Thyroid gland (tissue), 4 donors: ENCODE measurements at places on chromosomes 3 and 15. TPM values are rescaled to one million over a fixed set of nuclear protein-coding genes. Genes with fewer than 3 reads are reported as not detected.

The PSMD2 gene
- total RNA-seq: 194 TPM

The NMB gene
- total RNA-seq: 29.4 TPM

DNA sequence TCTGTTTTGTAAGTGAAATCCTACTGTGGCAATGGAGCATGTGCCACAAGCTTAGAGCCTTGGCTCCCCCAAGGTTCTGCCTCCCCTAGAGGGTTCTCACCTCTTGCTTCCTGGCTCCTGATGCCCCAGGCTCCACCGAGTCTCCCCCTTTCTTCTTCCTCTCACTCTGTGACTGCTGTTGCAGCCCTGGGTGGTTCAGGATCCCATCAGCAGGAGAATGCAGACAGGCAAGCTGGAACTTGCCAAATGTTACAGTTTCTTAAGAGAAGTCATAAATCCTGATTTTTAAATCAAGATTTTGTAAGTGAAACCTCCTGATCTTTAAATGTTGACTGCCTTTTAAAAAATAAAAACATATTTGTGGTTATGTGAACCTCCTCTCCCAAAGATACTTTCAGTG is 133.9 kb downstream of the CCNL1 start:
- DNase-seq: no peak

DNA sequence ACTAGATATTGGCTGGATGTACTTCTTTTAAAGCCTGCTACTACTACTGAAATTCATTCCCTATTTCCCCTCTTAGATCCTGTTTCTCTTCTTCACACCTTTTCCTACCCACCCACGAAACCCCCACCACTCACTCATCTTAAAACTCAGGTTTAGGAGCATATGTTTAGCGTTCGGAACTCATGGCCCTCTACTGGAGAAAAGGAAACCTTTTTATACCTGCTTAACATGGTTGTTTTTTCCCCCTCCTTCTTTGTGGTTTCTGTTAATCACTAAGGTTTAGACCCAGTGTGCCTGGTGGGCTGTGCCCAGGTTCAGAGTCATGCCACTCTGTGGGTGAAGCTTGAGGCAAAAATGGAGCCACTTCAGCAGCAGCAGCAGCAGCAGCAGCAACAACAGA is 2.6 kb downstream of the ARID3B start:
- DNase-seq: no peak

DNA sequence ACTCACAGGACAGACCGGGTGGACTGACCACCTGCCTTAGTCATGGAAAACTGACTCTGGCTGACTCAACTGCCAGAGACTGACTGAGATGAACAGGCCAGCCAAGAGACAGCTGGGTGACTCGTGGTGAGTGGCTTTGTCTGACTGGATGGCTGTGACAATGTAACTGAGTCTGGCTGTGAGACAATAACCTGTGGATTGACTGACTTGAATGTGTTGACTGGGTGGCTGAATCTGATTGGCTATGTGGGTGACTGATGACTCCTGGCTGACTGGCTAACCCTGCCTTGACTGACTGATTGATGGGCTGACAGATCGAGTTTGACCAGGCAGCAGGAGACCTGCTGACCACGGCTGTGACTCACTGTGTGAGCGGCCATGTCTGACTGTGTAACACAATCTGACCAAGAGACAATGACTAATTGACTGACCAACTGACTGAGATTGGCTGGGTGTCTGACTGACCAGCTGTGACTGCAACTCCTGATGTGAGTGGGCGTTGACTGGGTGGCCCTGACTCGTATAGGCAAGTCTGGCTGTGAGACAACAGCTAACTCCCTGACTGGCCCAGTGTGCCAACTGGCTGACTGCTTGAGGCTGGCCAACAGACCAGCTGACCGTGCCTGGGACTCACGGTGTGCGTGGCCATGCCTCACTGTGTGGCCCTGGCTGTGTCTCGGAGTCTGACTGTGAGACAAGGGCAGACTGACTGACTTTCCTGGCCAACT is 509.1 kb downstream of the SHQ1 start:
- peak; percentile 9 for DNase-seq

GRCh38 chr3:151268267-151269235 is 9.8 kb downstream of the P2RY14 start:
- no peak for DNase-seq

- no peak for DNase-seq
Observed at GRCh38 chr3:67349551-67350174, 304.7 kb downstream of the SUCLG2 start.

DNA sequence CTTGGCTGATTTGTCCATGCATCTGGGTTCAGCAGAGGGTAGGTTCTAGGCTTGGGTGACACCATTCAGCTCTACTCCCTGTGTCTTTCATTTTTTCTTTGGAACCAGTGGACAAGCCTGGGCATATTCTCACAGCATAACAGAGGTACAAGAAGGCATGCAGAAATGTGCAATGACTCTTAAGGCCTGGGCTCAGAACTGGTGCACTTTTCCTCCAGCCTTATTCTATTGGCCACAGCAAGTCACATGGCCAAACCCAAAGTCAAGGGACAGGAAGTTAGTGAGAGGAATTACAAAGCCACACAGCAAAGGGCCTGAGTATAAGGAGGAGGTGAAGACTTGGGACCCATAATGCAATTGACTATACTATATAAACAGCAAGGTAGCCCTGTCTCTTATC is 200.9 kb upstream of the CTDSPL start:
- DNase-seq: no peak

The DPPA2 gene
- total RNA-seq: not detected

The P2RY13 gene
- total RNA-seq: 1.1 TPM

DNA sequence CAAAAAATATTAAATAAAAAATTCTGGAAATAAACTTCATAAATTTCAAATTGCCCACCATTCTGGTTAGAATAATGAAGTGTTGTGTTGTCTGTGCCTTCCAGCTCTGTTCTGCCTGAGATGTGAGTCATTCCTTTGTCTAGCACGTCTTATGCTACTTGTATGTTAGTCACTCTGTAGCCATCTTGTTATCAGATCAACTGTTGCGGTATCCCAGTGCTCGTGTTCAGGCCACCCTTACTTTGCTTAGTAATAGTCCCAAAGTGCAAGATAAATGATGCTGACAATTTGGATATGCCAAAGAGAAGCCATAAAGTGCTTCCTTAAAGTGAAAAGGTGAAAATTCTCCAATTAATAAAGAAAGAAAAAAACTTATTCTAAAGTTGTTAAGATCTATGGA is 527.5 kb downstream of the NAALADL2 start:
- no peak for DNase-seq

The MST1R gene
- total RNA-seq: 1.7 TPM

The C15orf62 gene
- total RNA-seq: 0.22 TPM

DNA sequence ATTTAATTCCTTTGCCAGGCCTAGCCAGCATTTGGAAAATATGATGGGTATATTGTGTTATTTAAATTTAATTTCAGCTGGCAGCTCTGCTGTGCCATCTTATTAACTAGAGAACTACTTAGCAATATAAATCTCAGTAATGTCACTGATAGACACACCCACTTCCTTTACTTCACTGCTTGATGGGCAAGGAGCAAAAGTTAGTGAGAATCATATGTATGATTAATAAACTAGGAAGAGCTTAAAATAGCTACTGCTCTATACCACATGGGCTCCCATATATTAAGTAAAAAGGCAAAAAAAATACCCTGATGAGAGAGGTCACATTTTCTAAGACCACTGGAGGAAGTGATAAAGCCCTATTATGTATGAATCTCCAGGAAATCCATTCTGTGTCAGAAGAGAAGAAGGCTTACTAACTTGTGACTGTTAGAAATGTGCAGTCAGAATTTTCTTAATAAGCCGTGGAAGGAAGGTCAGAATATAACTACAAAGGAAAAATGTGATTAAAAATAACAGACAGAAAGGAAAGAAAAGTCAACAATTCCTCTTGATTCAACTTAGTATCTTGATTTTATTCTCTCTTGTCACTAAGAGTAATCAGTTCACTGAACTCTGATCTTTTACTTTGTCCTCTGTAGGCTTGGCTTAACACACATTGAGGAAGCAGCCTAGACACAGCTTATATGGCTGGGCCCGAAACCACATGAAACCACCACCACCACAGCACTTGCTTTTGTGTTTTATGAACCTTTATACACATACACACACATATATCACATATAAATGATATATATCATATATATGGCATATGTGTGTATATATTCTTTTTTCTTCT is 1233.9 kb upstream of the ALCAM start:
- no peak for DNase-seq

DNA sequence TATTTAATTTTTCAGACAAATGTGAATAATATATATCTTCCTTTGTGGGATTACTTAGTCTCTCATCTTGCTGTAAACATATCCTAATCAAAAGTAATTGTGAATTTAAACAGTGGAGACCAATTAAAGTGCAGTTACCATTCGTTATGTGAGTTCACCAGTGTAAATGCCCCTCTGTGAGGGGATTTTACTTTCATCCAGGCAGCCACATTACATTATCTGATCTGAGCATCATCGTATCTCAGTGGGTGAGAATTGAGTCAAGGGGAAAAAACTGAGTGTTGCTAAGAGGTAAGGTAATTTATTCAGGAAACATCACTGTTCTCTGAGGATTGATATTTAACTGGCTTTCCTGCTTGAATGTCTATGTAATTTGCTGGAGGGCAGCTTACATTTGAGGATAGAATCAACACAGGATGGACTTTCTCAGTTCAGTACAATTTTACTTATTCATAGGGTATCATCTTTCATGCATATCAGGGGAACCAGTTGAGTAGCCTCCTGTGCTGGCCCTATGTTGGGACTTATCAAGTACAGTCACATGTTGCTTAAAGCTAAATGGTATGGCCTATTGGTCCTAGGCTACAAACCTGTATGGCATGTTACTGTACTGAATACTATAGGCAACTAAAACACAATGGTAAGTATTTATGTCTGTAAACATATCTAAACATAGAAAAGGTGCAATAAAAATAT is 219.7 kb downstream of the CD47 start:
- no peak for DNase-seq

DNA sequence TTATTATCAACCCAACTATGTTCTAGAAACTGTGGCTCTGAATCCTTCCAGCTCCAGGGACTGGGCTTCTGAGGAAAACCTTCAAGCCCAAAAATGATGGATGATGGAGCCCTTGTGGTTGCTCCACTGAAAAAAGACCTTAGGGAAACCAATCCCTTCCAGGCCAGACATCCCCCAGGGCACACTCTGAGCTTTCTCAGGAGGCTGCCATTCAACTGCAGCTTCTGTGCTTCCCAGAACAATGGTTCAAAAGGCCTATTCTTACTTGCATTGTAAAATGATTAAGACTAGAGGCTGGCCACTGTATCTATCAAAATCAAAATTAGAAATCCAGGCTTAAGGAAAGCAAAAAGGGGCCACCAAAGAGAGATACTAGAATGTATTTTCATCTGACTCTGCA is 27.3 kb downstream of the EID1 start:
- no peak for DNase-seq
